ENCODE measurements at places on chromosomes 16 and 17.

DNA sequence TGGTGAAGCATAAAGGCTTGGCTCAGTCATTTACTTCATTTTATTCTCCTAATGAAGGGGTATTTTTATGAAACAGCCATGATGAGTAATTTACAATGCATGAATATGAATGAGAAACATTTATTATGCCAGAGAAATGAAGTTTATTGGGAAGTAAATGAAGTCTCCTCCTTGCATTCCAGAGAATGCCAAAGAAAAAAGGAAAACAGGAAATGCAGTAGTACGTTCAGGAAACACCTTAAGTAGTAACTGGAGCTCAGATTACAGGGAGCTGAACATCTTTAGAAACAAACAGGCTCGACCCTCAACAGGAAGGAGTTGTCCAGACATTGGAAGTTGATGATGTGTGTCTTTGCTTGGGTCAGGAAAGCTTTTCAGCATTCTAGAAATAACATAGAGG, 4.6 kb downstream of the KRT34 start:
- DNase-seq, result no peak

DNA sequence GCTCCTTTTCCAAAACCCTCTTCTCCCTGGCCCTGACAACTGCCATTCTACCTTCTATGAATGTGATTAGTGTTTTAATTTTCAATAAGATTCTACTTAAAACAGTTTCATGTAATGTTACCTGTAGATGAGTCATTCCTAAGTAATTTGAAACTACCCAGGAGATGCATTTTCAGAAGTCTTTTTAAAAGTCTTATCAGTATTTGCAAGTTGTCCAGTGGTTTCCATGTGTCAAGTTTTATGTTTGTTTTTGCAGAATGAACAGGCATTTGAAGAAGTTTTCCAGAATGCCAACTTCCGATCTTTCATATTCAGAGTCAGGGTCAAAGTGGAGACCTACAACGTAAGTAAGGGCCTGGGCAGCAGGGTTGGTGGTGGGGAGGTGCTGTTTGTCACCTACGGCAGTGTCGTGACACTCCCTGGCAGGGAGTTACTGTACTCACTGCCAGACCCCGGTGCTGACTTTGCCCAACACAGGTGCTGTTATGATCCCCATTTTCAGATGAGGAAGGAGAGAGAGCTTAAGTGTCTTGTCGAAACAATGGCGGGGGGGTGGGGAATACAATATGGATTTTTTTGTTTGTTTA, 65.0 kb downstream of the RPA1 start:
- DNase-seq, result no peak

GRCh38 chr16:71929048-71929447, 33.7 kb downstream of the IST1 start:
- peak; percentile 78 for DNase-seq

DNA sequence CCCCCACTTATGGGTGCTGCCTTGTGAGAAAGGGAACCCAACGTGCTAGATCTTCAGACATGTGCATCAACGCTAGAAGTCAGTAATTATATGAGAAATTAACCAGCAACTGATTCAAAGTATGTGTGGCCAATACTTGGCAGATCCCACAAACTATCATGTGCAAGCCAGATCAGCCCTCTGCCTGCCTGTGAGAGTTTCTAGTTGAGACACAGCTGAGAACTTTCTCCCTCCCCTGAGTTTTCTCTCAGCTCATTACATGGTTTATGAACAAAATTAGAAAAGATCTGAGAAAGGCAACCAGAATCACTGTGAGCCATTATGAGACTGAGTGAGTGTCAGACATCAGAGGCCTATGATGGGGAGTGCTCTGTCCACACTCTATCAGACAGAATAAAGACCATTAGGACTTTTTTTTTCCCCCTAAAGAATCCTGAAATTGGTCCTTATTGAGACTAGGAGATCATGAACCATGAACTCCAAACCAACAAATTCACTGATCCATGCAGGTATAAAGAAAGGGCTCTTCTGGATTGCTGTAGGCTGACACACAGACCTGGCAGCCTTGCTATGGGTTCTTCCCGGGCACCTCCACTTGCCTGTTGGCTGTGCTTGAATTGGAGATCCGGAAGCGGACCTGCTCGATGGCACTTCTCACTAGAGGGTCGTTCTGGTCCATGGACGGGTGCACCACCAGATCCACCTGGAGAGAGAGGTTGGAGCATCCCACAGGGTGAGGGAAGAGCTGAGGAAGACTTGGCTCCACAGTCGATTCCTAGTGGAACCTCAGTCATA, 51.5 kb downstream of the GTF3C1 start:
- DNase-seq, result no peak

- no peak for DNase-seq
These were observed 24.4 kb downstream of the LAT start for GRCh38 chr16:29009050-29009837.

GRCh38 chr17:13067629-13068303, 49.9 kb upstream of the ELAC2 start:
- no peak for DNase-seq

DNA sequence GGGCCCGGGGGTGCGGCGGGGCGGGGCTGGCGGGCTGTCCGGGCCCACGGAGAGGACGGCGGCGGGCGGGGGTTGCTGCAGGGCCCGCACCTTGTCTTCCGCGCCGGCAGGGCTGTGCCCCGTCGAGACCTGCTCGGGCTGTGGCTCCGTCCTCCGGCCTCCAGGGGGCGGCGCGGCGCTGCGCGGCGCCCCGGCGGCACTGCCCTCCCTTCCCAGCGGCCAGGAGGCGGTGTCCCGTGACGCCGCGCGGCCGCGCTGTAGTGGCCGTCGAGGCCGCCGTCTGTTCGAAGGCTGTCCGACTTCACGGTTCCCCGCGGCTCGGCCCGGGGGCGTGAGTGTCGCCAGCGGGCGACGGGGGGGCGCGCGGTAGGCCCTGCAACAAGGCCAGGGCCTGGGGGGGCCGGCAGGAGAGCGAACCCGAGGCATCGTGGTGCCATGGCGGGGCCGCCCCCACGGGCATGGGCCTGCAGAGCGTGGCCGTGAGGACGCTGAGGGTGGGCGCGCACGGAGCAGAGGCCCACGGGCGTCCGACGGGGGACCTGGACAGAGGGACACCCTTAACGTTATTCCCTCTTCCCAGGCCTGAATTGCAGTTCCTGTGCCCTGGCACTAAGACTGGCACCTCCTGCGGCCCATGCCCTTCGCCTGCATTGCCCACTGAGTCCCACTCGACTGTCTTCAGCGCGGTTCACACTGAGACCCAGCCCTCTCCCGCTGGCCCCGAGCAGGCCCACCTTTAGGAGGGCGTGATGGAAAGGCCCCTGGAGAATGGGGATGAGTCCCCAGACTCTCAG, at the start of gene PLEKHG4:
Gene PLEKHG4 (plus strand): TSS at position 237 of the 794 bp plus-strand sequence. CDS start 513 bp downstream, at position 750.
- peak; percentile 38 for DNase-seq

DNA sequence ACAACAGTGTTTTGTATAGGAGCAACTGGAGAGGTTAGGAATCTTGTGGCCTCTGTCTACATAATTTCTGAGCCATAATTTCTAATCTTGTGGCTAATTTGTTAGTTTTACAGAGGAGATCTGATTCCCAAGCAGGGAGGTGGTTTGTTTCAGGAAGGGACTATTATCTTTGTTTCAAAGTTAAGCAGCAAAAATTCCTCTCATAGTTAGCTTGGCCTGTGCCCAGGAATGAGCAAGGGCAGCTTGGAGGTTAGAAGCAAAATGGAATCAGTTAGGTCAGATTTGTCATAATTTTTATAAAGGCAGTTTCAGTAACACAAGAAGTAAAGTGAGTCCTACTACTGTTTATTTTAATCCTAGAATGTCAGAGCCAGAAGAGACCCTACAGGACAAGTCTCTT, 2.0 kb upstream of the RDM1 start:
- DNase-seq, result peak; percentile 49
